NCI-H187 (cell line): ENCODE measurements at places on chromosomes 7 and 10.

DNA sequence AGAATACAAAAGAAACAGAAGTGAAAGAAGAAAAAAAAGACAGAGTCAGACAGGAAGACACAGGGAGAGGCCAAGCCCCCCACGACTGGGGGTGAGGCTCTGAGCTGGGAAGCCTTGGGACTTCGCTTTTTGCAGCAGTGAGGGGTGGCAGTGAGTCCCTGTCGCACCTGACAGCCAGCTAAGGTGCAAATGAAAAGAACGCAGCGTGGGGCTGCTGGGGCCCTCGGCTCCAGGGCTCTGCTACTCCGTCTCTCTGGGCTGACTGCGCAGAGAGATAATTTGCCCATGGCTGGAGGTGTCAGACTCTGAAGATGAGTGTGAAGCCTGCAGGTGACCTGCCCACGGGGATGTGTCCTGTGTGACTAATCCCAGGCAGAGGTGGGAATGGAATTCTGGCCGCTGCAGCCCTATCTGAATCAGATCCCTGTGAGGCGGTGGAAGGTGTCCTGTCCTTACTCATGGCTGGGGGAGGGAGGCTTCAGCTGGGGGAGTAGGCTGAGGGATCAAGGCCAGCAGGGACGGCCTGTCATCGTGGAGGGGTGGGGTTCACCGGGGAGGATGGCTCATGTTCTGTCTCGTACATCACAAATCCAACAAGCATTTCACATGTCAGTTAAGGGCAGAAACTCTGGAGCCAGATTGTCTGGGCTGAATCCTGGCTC lies 96.4 kb downstream of the SLIT1 start:
- no peak for DNase-seq

- no peak for DNase-seq
Observed at GRCh38 chr7:18667466-18667865, 171.9 kb downstream of the HDAC9 start.

DNA sequence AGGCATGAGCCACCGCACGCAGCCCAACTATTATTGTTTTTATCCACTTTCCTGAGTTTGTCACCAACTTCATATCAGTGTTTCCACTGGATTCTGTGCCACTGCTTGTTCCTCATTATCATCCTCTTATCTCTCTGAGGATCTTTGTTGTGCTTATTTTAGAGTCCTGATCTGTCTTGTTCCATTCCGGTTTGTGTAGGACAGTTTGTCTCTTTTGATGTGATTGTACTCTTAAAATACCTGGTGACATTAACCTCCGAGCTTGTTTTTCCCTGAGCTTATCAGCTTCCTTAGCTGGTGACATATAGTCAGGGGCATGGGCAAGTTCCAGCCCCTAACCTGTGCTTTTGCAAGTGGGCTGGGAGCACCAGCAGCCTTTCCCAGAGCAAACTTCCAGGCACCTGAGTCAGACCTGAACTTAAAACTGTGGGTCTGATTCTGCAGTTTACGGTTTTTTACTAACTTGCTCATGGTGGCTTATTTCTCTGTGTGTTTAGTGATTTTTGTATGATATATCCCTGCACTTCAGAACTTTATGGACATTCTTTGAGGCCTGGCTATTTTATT lies 23.1 kb upstream of the FMC1 start:
- DNase-seq, result no peak

DNA sequence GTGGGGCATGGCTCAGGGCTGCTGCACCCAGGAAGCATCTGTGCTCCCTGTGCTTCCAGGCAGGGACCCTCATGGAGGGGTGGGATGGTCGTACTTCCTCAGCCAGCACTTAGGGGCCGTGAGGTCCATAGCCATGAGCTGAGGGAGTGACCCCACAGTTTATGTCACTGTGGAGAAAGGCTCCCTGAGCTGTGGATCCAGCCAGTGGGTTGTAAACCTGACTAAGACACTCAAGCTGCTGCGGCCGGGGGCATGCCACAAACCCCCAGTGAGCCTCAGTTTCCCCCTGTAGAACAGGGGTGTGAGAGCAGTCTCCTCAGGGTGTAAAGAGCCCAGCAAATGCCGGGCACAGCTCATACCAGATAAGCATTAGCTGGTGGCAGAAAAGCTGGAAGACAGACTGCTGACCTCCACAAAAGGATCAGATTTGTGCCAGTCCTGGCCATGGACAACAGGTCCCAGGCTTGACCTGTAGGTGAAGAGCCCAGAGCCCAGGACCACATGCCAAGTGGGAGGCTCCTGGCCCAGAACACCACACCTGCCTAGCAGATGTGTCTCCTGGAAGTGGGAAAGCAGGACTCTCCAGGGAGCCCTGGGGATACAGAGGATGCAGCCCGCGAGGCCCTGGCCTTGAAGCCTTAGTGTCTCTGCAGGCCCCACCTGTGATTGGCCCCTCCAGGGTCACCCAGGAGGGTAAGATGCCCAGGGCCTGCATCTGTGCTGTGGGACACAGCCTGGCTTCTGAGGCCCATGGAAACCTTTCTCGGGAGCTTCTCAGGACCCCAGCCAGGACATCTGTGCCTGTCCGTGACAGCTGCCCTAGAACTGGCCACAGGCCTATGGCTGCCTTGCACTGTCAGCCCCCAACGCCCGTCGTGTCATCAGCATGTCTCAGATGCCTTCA lies 78.1 kb upstream of the RET start:
- no peak for DNase-seq

- no peak for DNase-seq
Observed at GRCh38 chr7:3730276-3730675, 429.2 kb downstream of the SDK1 start.

DNA sequence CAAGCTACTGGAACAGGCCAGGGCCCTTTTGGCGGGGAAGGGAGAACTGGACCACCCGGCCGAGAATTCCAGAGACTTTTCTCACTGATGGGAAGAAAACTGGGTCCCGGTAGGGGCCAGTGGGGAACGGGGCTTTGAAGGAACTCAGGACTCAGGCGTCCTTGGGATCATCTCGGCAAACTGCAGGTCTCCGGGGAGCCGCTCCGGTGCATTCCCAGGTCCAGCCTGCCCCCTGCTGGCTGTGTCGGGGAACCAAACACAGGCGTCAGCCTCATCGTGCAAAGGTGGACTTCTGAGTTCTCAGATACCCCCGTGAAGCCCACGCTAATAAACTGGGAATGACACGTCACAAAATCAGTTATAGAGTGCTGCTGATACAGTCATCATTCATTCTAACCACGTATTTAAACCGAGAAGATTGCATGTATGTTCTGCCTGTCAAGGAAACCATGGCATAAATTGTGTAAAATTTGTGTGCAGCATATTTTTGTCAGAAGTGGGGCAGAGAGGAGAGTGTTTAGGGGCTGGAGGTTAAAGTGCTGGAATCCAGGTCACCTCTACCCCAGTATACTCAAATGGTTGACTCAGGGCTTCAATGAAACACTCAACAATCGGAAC lies 76.1 kb upstream of the CPXM2 start:
- peak; percentile 27 for DNase-seq

- no peak for DNase-seq
Observed at GRCh38 chr10:132350391-132350790, 18.4 kb downstream of the LRRC27 start.

GRCh38 chr7:30926313-30926712 lies 14.7 kb downstream of the AQP1 start:
- no peak for DNase-seq

DNA sequence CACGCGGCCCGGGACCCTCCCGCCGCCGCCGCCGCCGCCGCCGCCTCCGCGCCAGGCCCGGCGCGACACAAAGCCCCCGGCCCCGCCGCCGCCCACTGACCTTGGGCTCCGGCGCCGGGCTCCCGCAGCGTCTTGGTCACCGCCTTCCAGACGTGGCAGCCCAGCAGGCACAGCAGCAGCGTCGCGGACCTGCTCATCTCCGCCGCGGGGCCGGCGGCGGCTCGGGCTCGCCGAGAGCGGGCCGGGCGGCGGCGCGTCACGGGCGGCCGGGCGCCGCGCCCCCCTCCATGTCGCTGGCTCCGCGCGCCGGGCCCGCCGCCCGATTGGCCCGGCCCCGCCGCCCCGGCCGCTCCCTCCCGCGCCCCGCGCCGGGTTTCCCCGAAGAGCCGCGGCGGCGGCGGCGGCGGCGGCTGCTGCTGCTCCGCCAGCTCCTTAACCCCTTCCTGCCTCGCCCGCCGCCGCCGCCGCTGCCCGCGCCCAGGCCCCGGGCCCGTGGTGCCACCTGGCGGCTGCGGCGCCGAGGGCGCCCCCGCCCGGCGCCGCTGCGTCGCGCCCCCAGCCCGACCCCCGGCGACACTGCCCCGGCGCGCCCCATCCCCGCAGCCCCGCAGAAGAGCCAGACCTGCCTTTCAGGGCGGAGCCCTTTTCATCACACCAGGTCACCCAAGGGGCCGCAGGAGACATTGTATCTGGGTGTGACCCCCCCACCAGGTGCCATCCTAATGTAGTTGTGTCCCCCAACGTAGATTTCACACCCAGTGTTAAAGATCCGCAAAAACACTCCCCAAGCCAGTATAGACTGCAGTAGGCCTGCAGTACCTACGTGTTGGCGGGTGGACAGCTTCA lies at the start of gene FAM171A1:
FAM171A1 (minus strand) TSS at position 434 of the 846 bp plus-strand sequence; CDS start at position 197, 237 bp downstream.
- DNase-seq, result no peak

DNA sequence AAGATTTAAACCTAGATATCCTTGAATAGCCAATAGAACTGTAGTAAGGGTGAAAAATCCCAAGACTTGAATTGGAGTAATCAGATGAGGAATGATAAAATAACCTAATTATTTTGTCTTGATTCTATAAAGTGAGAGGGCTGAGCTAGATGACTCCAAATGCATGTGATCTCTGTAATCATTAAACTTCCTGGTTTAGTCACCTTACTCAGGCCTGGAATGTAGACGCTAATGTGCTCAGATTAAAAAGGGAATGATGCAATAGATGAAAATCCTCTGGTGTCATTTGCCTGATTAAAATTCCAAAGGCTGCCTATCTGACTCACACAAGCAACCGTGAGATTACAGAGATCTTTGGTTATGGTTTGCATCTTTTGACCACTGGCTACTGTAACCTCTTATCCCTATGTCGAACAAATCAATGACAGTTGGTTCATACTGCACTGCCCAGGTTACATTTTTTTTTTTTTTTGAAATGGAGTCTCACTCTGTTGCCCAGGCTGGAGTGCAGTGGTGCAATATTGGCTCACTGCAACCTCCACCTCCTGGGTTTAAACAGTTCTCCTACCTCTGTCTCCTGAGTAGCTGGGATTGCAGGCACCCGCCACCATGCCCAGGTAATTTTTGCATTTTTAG lies 2.9 kb upstream of the HKDC1 start:
- no peak for DNase-seq

GRCh38 chr7:120567204-120567603 lies 290.7 kb downstream of the TSPAN12 start:
- no peak for DNase-seq

DNA sequence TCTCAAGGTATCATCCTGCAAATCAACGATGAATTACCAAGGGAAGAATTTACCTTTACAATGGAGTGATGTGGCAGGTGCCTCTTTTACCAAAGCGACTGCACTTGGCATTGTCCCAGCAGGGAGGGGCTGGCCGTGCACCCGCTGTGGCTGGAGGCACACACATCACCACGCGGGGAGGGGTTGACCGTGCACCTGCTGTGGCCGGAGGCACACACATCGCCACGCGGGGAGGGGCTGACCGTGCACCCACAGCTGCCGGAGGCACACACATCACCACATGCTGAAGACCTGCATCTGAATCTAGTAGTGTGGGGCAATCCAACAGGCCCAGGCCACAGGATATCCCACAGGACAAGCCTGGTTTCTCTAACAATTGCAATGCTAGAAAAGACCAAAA lies 493.5 kb downstream of the DNAJB6 start:
- DNase-seq, result peak; percentile 83

- no peak for DNase-seq
Observed at GRCh38 chr7:50662041-50662694, 97.0 kb upstream of the DDC start.

DNA sequence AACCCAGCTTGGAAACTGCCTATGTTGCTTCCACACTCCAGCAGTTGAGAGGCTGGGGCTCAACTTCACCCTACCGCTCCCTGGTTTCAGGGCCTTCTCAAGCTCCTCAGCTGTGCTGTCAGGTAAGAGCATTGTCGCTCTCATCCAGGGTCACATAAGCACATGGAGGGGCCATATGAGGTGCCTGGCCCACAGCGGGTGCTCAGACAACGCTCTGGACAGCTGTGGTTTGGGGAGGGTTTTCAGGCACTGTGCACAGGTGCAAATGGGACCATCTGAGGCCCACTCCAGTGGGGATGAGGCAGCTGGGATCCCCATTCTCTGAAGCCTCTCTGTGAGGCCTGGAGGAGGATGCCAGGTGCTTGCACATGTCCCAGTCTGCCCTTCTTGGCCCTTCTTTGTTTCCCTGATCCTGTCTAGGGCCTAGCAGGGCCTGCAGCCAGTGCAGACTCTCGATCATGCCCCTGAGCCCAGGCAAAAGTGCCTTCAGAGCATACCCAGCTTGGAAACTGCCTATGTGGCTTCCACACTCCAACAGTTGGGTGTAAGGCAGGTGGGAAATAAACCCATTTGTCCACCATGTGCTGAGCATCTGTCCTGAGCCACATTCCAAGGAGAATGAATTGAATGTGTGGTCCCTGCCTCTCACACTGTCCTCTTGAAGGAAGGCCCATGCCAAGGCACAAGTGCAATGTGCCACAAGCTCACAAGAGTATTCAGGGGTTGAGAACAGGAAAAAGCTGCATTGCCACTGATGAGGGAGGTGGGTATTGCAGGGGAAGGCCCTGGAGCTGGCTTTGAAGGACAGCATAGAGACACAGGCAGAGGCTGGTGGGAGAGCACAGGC lies 40.3 kb downstream of the VSTM4 start:
- no peak for DNase-seq

DNA sequence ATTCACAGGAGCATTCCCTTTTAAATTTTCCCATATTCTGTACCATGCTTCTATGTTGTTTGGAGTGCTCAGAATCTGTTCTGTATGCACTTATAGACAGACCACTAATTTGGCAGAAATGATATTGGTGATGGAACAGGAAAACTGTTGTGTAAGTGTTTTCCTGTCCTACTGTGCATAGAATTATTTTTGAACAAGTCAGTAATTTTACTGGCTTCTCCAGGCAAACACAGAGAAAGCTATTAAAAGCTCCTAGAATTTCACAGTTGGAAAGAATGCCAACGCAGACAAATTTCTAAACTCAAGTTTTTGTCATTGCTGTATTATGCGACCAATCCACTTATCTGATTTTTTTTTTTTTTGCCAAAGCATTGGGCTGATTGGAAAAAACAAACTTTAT lies 55.7 kb downstream of the ANKMY2 start:
- DNase-seq, result no peak
